ENCODE measurements at places on chromosomes 3 and 15.

GRCh38 chr15:40232625-40233070, 6.2 kb upstream of the PAK6 start:
- DNase-seq: no peak

DNA sequence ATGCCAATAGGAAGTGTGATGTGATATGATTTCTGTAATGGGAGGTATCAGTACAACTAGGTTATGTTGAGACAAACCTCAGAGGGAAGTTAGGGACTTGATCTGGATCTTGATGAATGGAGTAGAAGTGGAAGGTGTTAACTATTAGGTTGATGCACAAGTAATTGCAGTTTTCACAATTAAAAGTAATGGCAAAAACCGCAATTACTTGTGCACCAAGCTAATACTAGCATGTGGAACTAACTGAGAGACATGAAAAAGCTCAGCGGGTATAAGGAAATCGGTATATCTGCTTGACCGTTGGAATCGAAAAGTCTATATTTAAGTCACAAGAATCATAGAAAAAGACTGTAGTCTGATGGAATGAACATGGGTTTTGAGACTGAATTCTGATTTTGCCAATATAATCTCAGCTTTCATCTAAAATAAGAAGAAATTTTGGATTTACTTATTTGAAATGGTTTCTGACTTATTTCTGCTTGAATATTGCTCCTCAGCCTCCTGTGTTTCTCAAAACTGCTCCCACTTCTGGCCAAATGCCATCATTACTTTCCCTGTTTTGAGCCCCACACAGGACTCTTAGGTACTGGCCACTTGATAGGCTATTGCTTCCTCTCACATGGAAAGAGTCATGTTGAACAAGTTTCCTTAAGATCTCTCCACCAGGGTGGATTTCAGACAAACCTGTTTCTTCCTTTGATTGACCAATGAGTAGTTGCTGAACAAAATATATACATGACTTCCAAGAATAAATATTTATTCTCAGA, 271.5 kb upstream of the COL8A1 start:
- DNase-seq: no peak

DNA sequence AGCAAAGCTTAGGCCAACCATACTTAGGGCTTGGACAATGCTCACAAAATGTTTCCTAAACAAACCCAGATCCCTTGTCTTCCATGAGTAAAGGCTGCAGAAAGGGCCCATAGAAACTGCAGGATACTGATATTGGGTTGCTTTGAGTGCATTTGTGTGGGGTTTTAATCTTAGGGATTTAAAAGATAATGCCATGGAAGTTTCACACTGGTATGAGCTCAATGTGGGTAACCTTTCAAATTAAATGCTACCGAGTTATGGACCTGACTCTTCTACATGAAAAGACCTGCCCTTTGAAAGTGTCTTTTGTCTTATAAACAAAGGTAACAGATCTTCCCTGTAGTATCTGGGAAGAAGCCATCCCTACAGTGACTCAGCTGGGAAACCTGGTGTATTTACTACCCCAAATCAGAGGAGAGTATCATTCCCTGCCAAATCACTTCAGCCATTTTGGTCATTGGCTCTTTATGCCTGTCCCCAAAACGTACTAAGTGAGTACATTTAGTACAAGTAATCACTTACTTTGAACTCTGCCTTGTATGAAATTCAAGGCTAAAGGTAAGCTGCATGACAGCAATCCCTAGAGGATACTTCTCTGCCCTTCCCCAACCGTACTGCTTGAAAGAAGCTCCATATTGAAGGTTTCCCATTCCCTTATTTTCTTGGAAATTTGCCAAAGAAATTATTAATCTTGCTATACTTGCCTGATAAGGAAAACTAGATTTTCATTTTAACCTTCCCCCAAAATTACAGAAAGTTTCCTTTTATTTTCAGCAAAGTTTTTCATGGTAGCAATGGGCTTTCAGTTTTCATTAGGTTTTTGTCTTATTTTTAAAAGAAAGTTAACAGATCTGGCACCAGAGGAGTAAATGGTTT, 7.2 kb downstream of the TM4SF1 start:
- DNase-seq: no peak

GRCh38 chr3:168001244-168001643, 94.5 kb downstream of the GOLIM4 start:
- DNase-seq: no peak

GRCh38 chr3:67517781-67518180, 136.6 kb downstream of the SUCLG2 start:
- DNase-seq: no peak

Measured in stimulated activated CD8-positive, alpha-beta memory T cell treated with anti-CD3 and anti-CD28 coated beads, Interleukin-7, amount 100 ng/mL, for 4 hours (primary cell).